ENCODE measurements at places on chromosomes 3 and 15.

DNA sequence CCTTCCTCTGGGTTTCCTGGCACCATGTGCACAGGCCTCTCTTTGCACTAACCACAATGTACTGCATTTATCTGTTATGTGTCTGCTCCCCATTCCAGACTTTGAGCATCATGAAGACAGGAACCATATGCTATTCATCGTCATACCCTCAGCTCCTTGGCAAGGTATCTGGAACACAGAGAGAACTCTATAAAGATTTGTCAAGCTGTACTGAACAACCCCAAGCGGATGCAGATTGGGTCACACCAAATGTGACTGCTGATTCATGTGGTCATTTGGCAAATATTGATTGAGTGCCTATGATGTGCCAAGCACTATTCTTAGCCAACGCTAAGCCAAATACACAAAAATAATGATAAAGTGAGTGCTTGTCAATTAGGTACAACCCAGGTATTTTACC, 7.5 kb upstream of the MEGF11 start:
- no peak for DNase-seq

DNA sequence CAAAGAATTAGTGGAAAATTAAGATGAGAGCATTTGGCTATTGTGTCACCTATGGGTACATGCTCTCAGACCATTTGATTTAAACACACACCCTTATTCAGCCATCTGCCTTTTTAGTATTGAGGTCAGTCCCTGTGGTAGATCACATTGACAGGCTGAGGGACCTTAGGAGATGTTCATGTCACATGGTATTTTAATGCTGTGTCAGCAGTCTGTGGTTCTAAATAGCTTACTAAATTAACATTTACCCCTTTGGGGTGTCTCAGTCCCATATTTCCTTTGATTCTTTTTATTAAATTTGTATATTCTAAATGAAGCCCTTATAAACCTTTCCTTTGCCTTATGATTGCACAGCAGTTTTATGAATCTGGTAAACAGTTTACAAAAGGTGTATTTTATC, 2.3 kb downstream of the RBM5 start:
- no peak for DNase-seq

DNA sequence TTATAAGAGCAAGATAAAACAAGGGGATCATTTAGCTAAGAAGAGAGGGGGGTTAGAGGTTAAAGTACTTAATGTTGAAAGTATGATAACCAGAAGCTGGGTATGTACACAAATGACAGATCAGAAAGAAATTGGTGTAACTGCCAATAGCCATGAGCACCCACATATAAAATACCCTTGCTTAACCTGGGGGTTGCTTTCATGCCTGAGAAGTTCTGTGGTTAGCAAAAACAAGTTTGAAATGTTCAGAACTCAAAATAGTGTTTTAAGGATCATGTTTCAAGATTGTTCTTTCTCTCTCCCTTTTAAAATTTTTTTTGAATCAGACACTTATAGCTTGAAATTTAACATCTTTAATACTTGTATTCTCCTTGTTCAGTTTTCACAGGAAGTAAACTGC, 321.4 kb upstream of the GBE1 start:
- DNase-seq: no peak

DNA sequence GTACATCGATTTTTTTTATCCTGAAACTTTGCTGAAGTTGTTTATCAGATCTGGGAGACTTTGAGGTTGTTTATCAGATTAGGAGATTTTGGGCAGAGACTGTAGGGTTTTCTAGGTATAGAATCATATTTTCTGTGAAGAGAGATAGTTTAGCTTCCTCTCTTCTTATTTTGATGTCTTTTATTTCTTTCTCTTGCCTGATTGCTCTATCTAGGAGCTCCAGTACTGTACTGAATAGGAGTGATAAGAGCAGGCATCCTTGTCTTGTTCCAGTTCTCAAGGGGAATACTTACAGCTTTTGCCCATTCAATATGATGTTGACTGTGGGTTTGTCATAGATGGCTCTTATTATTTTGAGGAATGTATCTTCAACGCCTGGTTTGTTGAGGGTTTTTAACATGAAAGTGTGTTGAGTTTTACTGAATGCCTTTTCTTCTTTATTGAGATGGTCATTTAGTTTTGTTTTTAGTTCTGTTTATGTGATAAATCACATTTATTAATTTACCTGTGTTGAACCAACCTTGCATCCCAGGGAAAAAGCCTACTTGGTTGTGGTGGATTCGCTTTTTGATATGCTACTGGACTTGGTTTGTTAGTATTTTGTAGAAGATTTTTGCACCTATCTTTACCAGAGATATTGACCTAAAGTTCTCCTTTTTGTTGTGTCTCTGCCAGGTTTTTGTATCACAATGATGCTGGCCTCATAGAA, 14.9 kb upstream of the DNAAF4 start:
- no peak for DNase-seq

GRCh38 chr15:100308213-100308600, 33.6 kb downstream of the ADAMTS17 start:
- no peak for DNase-seq

DNA sequence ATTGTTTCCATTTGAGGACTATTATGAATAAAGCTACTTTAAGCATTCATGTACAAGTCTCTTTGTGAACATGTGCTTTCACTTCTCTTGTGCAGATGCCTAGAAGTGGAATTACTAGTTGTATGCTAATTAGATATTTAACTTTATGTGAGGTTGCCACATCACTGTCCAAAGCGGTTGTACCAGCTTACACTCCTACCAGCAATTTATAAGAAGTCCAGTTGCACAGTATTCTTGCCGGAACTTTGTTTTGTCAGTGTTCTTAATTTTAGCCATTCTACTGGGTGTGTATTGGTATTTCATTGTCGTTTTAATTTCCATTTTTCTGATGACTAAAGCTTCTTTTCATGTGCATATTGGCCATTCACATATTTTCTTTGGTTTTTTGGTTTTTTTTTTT, 29.1 kb downstream of the SEMA3G start:
- DNase-seq: no peak

DNA sequence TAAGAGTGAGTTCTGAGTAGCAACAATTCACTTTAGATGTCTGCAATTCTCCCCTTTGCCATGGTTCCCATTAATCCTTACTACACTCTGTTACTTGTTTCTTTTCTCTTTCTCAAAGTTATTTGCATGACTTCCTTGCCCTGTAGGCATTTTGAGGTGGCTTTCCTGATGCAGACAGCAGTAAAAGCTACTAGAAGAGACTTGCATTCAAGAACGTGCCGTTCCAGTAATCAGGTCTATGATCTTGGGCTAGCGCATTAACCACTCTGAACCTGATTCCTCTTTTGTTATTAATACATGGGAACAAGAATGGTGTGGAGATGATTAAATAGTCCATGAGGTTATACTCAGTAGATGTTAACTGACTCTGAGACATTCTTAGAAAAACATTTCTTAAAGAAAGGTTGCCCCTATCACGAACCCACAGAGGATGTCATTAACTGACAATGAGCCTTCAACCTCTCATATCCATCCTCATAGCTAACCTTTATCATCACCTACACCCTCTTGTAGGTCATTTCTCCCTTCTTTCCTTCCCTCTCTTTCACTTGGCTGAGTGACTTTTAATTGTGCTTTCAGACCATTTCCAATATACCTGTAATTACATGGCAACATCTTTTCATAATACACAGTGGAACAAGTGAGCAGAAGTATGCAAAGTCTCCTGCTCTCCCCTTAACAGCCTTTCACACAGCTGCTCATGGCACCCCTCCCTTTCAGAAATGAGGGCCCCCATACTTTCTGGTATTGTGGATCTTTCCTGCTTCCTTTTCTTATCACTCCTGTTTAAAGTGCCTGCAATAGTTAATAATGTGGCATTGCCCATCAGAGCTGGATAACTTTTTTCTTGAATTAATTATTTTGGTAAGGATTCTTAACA, 175.9 kb downstream of the CHST2 start:
- no peak for DNase-seq

DNA sequence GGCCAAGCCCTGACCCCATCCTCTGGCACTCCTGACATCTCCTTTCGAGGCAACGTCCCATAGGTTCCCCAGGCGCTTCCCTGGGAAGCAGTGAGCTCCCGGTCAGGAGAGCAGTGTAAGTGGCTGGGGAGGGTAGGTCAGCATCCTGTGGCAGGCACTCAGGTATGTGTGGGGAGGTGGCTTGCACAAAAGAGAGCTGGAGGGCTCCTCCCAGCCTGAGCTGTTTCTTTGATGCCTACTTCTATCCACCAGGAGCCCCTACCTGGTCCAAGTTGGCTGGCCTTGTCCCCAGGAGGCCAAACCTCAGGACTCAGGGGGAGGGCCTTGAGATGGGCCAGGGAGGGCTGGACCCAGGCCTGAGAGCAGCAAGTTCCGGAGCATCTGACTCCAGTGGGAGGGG, 31.7 kb upstream of the LINGO1 start:
- no peak for DNase-seq

- DNase-seq: no peak
Observed at GRCh38 chr15:63241316-63241715, 36.1 kb upstream of the APH1B start.

DNA sequence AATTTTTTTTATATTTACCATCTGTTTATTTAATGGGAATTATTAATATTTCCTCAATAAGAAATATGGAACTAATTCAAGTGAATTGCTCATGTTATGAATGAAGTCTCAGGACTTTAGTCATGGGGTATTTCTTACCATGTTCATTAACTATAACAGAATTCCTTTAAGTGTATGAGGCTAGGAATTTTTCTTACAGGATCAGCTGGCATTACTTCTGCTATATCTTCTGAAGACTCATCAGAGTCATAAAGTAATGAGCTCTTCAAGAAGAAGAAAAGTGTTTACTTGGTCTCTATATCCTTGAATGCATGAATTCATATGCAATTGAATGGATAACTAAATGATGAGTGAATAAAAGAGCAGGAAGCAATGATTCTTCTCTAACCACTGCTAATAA, 486.8 kb upstream of the THBS1 start:
- DNase-seq: no peak

GRCh38 chr3:117150628-117151027, 441.0 kb downstream of the TUSC7 start:
- no peak for DNase-seq

- no peak for DNase-seq
Observed at GRCh38 chr15:29988701-29989100, 94.1 kb upstream of the GOLGA8J start.
